ENCODE measurements at places on chromosomes 1 and 21.

- no peak for DNase-seq
Measured at GRCh38 chr1:29590583-29591565, 354.6 kb downstream of the PTPRU start.

DNA sequence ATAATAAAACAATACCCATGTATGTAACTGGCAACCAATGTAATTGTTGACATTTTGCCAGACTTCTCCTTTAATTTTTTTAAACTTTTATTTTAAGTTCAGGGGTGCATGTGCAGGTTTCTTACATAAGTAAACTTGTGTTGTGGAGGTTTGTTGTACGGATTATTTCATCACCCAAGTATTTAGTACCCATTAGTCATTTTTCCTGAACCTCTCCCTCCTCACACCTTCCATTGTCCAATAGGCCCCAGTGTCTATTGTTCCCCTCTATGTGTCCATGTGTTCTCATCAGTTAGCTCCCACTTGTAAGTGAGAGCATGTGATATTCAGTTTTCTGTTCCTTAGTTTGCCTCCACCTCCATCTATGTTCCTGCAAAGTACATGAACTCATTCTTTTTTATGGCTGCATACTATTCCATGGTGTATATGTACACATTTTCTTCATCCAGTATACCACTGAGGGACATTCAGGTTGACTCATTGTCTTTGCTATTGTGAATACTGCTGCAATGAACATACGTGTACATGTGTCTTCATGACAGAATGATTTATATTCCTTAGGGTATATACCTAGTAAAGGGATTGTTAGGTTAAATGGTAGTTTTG lies 6.7 kb downstream of the DEPDC1 start:
- no peak for DNase-seq

- no peak for DNase-seq
Measured at GRCh38 chr1:67041841-67042503, 12.0 kb downstream of the SLC35D1 start.

DNA sequence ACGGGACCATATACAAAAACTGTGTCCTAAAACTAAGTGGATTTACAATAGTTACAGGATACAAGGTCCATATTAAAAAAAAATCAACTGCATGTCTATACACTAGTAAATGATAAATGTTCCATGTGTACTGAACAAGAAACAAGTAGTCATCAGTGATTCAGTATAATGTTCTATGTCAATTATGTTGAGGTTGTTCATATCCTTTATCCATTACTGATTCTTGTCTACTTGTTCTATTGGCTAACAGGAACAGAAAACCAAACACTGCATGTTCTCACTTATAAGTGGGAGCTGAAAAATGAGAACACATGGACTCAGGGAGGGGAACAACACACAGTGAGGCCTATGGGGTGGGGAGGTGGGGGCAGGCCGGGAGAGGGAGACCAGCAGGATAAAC lies 90.5 kb downstream of the CDC42BPA start:
- DNase-seq, result no peak

DNA sequence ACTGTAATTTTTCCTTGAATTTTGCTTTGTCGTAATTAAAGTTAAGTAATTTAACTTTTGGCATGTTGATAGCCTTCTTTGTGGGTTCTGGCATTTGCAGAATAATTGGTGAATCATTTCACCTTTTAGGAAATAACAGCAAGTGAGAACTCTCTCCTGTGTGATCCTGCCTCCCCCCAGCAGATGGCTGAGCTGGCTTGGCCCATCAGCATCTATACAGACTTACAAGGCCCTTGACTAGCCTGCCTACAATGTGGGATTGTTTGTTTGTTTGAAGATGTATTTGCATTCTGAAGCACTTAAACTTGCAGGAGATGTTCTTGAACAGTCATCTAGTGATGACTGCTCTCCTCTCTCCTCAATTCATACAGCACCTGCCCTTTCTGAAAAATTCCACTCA lies 55.9 kb downstream of the MACO1 start:
- no peak for DNase-seq

DNA sequence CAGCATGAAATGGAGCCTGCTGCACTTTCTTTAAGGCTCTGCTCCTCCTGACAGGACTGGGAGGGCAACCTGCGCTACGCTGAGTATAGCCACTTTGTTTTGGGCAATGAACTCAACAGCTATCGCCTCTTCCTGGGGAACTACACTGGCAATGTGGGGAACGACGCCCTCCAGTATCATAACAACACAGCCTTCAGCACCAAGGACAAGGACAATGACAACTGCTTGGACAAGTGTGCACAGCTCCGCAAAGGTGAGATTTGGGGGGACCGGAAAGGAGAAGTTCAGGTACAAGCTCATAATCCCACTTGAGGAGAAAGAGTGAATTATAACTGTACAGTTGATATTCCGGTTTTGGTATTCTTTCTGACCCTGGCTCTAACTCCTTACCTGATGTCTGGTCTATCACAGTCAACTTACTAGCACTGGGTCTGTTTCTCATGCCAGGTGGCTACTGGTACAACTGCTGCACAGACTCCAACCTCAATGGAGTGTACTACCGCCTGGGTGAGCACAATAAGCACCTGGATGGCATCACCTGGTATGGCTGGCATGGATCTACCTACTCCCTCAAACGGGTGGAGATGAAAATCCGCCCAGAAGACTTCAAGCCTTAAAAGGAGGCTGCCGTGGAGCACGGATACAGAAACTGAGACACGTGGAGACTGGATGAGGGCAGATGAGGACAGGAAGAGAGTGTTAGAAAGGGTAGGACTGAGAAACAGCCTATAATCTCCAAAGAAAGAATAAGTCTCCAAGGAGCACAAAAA lies 5.4 kb downstream of the ANGPTL7 start:
- no peak for DNase-seq

- no peak for DNase-seq
Measured at GRCh38 chr1:11071463-11072215, 11.8 kb upstream of the SRM start.

DNA sequence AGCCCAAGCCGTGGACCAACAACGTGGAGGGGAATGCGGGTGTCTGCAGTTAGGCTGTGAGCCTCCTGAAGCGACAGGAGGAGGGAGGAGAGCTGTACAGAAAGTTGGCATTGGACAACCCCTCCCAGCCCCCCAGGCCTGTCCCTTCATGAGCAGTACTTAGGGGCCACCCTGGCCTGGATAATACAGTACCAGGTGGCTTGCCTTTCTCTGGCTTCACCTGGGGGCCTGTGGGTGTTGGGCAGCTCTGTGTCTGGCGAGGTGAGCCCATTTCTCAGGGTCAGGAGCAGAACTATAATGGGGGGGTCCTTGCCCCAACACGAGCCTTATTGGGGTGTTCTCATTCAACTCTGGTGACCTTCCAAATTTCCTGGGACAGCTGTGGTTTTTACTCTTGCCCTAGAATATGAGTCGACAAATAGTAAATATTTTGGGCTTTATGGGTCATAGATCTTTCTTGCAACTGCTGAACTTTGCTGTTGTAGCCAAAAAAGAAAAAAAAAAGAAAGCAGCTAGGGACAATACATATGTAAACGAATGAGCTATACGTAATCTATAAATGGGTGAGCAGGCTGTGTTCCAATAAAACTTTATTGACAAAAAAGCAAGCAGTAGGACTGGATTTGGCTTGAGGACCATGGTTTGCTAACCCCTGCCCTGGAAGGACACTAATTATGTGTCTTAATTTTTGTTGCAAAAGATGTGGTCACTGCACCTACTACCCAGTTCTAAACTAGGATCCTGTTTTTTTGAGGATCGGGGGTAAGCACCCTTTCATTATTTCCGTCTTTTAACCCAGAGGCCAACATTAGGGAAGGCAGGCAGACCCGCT lies 11.4 kb downstream of the COQ8A start:
- no peak for DNase-seq

- no peak for DNase-seq
Measured at GRCh38 chr1:40160806-40161124, 422 bp upstream of the RLF start.

DNA sequence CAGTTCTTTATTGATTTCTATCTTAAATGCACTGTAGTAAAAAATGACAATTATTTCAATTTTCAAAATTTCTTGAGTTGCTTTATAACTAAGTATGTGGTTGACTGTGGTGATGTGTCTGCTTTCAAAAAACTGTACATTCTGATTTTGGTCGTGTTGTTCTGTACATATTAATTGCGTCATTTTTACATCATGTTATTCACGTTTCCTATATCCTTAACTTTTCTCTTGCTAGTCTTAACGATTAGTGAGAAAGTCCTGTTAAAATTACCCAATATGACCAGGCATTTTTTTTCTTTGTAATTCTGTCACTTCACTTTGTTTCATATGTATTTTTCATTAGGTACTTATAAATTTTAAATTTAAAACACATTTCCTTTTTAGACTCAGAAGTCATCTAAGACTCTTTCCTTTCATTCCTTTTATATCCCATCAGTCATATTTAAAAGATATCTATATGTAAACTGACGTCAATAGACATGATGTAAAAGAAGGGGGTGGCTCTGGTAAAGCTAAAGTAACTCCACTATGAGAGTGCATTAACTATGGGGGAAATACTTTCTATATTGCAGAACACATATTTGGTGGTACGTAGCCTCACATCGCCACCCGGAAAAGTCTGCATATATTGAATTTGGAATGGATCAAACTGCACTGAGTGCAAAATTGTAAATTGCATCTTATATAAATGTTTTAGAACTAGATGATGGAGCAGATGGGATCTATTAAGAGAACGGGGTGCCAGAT lies 1.1 kb upstream of the COA6 start:
- no peak for DNase-seq

DNA sequence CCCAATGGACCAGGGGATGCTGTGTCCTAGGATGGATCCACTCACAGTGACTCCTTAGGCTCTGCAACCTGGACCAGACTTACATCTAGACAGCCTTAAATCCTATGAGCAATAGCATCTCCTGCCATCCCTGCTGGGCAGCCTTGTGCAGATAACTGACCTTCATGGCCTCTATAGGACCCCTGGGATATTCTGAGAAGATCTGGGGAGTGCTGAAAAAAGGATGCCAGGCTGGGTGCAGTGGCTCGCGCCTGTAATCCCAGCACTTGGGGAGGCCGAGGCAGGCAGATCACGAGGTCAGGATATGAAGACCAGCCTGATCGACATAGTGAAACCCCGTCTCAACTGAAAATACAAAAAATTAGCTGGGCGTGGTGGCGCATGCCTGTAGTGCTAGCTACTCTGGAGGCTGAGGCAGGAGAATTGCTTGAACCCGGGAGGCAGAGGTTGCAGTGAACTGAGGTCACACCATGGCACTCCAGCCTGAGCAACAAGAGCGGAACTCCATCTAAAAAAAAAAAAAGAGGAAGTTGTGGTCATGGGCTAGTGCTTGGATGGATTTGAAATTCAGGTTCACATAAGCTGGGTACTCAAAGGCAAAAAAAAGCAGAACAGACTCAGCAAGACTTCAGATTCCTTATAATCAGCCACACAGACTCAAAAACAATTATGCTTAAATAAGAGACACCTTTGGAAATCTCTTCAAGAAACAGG lies 10.9 kb upstream of the SH2D1B start:
- DNase-seq, result no peak

GRCh38 chr1:86648255-86648654 lies 56.1 kb upstream of the SH3GLB1 start:
- DNase-seq, result no peak

GRCh38 chr1:63124666-63125191 lies 197.6 kb upstream of the FOXD3 start:
- DNase-seq, result no peak

GRCh38 chr21:45582128-45582527 lies 39.9 kb upstream of the SLC19A1 start:
- DNase-seq, result no peak

GRCh38 chr1:3064296-3064850 lies 4.6 kb upstream of the PRDM16 start:
- DNase-seq, result peak; percentile 34

- DNase-seq, result no peak
Measured at GRCh38 chr1:67642629-67643028, 42.4 kb upstream of the GADD45A start.

GRCh38 chr1:56107275-56107638 lies 472.1 kb downstream of the PLPP3 start:
- DNase-seq, result no peak

GRCh38 chr1:29332204-29332603 lies 95.9 kb downstream of the PTPRU start:
- DNase-seq, result no peak

- no peak for DNase-seq
Measured at GRCh38 chr1:106889059-106889458, 167.4 kb upstream of the PRMT6 start.

GRCh38 chr1:53188099-53188498 lies 8.5 kb upstream of the CPT2 start:
- no peak for DNase-seq

GRCh38 chr1:107048241-107048640 lies 8.2 kb upstream of the PRMT6 start:
- no peak for DNase-seq

DNA sequence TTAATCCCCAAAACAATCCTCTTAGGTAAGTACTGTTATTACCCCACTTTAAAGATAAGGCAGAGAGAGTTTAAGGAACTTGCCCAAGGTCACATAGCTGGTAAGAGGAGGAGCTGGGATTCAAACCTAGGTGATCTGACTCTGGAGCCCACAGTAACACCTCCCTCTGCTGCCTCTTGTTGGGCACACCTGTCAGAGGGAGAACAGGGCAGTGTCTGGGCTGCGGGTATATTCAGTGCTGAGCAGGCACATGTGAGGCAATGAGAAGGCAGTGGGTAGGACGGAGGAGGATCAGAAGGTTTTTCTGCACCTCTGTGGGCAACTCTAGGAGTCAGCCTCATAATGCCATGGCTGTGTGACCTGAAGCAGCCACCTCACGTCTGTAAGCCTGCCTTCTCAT lies 1.8 kb downstream of the HPCA start:
- DNase-seq, result no peak

DNA sequence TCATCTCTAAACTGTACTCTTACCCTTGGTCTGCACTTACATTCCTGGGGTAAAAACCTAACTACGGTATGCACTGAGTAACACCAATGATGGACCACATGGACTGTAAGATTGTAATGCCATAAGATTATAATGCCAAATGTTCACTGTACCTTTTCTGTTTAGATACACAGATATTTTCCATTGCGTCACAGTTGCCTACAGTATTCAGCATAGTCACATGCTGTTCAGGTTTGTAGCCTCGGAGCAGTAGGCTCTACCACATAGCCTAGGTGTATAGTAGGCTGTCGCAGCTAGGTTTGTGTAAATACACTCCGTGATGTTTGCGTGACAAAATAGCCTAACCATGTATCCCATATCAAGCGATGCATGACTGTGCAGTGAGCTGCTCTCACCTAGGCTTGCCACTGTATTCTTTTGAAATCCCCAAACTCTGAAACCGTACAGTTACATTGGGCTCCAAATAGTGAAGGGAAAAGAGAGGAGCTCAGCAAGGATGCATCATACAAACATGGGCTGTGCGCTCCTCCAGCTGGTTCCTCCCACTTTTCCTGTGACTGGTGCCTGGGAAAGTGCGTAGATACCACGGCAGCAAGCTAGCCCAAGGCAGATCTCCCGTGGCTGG lies 35.2 kb downstream of the CFAP57 start:
- no peak for DNase-seq

- DNase-seq, result no peak
Measured at GRCh38 chr21:39867198-39867650, at the start of gene PCP4. Gene PCP4 (plus strand): TSS chr21:39867438. CDS start chr21:39867502, 64 bp downstream.

GRCh38 chr1:66570196-66570595 lies 36.2 kb downstream of the SGIP1 start:
- no peak for DNase-seq

Measured in natural killer cell treated with Interleukin-12 subunit alpha and Interleukin-12 subunit beta and Interleukin-15 and Interleukin-18, amount 100 ng/mL, for 72 hours (primary cell).